ENCODE measurements at places on chromosomes 5 and 9. TPM values are rescaled to one million over a fixed set of nuclear protein-coding genes. Genes with fewer than 3 reads are reported as not detected.
A peak's percentile ranks its signal among the peaks of the same experiment; 100 is the strongest.

DNA sequence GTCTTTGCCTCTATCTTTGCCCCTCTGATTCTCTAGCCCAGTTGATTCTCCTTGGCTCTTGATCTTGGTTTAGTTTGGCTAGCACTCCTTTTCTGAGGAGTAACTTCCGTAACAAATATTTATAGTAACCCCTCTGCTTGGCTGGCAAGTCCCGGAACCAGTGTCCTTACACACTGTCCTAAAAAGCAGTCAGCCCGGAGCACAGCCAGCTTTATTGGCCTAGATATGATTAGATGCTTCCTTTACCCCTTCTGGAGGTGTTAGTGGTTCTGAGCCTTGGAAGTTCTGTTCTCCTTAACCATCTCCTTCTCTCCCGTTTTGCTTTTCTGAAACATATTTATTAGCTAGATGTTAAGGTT, 17.0 kb upstream of the MSMP start:
- DNase-seq = no peak

DNA sequence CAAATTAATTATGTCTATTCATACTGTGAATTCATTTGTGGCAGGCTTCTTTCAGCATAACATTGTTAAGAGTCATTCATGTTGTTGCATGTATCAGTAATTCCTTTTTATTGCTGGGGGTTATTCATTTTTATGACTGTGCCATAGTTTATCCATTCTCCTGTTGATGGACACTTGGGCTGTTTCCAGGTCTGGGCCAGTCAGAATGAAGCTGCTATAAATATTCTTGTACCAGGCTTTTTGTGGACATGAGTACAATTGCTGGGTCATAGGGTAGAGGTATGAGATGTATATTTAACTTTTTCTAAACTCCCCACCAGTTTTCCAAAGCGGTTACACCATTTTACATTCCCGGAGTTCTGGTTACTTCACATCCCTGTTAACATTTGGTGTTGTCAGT, 13.6 kb downstream of the PRPF4 start:
- DNase-seq = no peak

Gene GSN
- total RNA-seq = 28.4 TPM

Gene LCN2
- total RNA-seq = not detected

Gene GMCL2
- not detected for total RNA-seq

- DNase-seq = no peak
Measured at GRCh38 chr5:150609843-150610584, 30.4 kb upstream of the SYNPO start.

Gene SOX30
- total RNA-seq = not detected

DNA sequence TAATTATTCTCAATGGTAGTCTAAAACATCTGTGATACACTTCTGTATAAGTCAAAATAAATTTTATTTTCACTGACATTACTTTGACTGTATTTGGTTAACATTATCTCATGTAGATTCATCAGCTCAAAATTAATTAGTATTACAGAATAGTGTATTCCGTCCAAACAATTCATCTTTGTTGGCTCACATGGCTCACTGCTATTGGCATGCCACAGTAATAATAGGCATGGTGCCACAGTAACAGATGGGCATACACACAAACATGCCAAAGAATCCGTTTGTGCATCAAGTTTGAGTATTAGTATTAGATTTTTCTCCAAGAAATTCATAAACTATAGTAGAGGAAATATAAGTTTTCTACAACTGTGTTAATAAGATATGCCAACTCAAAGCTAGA, 14.2 kb downstream of the AP3B1 start:
- no peak for DNase-seq

DNA sequence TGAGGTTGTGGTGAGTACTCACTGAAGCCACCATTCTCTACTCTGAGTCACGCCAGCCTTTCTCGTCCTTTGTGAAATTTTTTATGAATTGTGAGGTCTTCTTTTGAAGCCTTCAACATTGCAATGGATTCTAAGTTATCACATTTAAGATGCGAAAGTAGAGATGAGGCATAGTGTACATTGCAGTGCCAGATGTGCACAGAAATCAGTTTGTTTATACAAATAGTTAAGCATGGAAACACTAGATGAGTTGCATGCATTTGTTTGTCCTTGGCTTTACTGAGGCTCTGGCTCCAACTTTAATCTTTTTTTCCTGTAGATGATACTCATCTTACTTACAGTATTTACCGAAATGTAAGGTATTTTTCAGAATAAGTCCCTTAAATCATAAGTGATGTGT, 453.7 kb upstream of the RIOK2 start:
- DNase-seq = no peak

DNA sequence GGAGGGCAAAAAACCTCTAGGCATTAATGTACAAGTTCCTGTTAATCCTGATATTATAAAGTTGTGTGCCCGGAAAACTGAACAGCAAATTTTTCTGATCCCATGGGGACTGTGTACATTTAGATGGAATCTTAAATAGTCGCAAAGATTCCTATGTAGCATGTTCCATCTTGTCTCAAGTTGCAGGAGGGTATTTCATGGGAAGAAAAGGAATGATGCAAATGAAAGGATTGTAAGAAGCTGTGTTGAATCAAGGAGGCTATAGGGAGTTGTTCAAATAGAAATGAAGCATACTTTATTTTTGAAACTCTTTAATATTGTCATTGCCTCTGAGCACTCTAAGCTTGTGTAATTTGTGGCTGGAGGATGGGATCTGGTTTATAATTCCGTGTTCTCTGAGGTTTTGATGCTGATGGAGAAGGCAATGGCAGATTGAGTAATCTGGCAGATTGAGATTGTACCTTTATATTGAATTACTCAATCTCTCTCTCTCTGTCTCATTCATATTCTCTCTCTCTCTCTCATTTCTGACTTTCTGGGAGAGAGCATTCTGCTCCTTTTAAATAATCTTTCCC, 288.5 kb downstream of the OSTF1 start:
- DNase-seq = no peak

DNA sequence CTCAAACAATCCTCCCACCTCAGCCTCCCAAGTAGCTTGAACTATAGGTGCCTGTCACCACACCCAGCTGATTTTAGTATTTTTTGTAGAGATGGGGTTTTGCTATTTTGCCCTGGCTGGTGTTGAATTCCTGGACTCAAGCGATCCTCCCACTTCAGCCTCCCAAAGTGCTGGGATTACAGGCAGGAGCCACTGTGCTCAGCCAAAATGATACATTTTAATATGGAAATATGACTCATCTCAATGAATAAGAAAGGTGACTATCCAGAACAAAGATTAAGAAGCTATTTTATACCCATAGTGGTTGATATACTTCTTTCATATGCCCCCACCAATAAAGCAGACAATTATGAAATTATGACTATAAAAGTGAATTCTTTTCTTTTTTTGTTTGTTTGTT, 166.2 kb downstream of the NFIB start:
- DNase-seq = no peak

Gene CMBL
- total RNA-seq = 17.2 TPM

GRCh38 chr5:177966839-177967166, 29.2 kb downstream of the PROP1 start:
- no peak for DNase-seq

DNA sequence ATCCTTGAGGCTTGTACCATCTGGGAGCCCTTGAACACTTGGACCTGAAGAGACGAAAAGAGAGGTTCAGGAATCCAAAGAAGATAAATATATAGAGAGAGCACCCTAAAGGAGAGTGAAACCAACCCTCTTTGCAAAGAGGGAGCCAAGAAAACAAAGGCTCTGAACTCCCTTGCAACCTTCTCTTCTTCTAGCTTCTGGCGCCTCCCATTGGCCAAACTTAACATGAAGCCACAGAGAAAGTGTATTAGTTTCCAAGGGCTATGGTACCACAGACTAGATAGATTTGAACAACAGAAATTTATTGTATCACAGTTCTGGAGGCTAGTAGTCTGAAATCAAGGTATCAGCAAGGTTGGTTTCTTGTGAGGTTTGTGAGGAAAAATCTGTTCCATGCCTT, 175.1 kb downstream of the HCN1 start:
- peak; percentile 87 for DNase-seq

DNA sequence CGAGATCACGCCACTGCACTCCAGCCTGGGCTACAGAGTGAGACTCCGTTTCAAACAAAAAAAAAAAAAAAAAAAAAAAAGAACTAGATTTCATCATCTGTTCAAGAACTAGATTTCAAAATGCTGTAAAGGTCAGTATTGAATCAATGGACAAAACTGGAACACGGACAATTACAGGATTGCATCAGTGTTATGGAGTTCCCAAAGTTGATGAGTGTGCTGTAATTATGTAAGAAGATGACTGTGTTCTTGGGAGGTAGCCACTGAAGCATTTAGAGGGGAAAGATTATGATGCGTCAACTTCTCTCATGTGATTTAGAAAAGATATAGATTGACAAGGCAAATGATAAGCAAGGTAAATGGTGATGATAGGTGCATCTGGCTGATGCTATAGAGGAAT, 6.5 kb downstream of the FAM240B start:
- DNase-seq = no peak

Gene DMRT1
- total RNA-seq = not detected

Gene RAB3C
- total RNA-seq = 0.07 TPM

GRCh38 chr9:6414247-6414641, 1.2 kb downstream of the UHRF2 start:
- peak; percentile 29 for DNase-seq

- DNase-seq = no peak
Measured at GRCh38 chr5:178207917-178208280, 3.6 kb downstream of the HNRNPAB start.

DNA sequence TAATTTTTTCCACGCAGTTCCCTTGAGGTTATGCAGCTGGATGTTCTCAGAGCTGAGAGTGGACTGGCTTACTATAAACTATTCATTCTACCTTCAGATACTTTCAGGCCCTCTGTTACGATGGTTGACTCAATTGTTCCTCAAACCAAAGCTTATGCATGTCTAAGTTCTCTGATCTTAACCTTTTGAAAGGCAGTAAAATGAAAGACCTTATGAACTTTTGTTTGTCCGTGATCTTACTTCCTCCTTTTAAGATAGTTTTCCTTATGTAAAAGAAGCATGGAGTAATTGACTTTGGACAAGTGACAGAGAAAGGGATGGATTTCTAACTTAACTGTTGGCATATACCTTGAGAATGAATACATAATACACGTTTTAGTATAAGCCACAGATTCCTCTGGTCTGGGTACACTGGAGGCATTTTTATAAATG, 575.7 kb downstream of the PDE4D start:
- no peak for DNase-seq

Gene RNF208
- 13.7 TPM for total RNA-seq

DNA sequence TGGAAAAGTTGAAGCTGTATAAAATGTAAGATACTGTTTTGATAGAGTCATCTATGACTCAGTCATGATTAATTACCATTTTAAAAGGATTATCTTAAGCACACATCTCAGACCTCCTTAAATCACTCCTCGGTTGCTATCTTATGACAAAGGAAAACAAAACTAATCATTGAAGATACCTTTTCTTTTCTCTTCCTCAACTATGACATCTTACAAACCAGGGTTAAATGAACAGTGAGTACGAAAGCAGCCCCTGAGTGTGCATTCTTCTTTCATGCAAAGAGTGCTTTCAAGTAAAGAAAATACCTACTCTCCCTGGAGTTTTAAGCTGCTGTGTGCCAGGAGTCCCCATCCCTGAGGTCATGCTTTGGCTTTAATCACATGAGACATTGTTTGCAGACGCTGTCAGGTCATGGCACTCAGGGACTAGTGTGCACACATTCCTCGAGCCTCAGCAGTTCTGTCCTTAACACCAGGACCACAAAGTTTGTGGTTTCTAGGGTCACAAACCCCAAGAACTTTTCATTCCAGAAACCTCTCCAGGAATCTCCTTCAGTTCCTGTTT, 86.7 kb upstream of the ICE1 start:
- DNase-seq = peak; percentile 35

- DNase-seq = no peak
Measured at GRCh38 chr5:138338411-138339090, 485 bp downstream of the FAM53C start.

Gene PCDHB2
- total RNA-seq = 31.3 TPM

DNA sequence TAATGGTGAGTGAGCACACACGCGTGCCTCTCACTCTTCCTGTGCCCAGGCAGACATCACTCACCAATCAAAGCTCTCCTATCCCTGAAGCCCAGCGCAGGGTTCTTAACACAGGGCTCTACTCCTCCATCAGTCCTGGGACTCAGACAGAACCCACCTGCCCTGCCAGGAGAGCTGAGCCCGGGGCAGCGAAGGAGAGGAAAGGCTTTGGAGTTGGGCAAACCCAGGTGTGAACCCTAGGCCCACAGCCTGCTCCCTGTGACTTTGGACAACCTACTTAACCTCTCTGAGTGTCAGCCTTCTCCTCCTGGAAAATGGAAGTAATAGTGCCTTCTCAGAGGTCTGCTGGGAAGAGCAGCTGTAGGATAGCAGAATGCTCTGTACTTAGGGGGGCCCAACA, 98.7 kb upstream of the SARDH start:
- no peak for DNase-seq

Gene SLC25A2
- 0.88 TPM for total RNA-seq

- DNase-seq = no peak
Measured at GRCh38 chr5:14560091-14560595, 21.4 kb upstream of the OTULINL start.

Gene WDR38
- total RNA-seq = not detected

- peak; percentile 42 for DNase-seq
Measured at GRCh38 chr9:37144762-37145161, 24.4 kb downstream of the ZCCHC7 start.

DNA sequence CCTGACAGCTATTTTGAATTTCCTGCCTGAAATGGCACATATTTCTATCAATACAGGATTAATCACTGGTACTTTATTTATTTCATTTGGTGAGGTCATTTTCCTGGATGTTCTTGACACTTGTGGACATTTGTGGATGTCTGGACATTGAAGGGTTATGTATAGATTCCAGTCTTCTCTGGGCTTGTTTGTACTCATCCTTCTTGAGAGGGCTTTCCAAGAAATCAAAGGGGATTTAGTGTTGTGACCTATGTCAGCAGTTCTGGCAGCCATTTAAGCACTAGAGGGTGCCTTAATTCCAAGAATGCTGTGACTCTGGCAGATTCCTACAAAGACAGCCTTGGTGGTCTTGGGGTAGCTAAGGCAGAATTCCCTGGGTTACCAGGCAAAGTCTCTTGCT, 259.7 kb downstream of the CSNK1G3 start:
- peak; percentile 10 for DNase-seq

DNA sequence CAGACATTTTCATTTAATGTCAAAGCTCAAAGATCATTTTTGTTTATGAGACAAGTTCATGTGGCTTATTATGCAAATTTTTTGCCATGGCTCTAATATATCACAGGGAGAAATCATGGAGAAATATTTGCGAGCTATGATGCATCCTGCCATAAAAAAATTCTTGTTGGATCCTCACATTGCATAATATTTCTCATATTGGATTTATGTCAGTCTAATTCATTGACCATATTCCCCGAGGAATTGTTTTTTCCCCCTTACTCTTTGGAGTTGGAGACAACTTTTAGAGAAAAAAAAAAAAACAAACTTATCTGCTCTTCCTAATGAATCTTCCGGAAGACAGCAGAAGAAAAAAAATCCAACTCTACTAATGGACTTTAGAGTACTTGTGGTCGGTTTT, 4.3 kb downstream of the ZNF462 start:
- no peak for DNase-seq
